ENCODE measurements at places on chromosomes 2 and 18.
A peak's percentile ranks its signal among the peaks of the same experiment; 100 is the strongest.

DNA sequence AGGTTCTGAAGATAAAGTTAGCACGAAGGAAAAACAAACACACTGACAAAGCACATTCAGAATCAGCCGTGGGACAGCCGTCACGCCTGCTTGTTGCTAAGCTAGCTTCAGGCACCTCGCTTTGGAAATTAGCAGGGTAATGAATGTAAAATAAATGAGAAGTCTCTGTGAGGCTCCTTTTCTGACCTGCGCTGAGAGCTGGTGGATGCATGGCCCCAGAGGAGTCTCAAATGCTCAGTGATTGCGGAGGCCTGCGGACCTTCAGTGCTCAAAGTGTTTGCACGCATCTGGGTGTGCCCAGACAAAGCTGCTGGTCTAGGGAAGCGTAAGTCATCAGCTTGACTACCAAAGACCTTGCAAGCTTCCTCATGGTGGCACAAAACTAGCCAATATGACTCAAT lies 50.6 kb downstream of the CD8B2 start:
- DNase-seq, result no peak

GRCh38 chr2:150140777-150141176 lies 346.7 kb downstream of the RND3 start:
- DNase-seq, result no peak

DNA sequence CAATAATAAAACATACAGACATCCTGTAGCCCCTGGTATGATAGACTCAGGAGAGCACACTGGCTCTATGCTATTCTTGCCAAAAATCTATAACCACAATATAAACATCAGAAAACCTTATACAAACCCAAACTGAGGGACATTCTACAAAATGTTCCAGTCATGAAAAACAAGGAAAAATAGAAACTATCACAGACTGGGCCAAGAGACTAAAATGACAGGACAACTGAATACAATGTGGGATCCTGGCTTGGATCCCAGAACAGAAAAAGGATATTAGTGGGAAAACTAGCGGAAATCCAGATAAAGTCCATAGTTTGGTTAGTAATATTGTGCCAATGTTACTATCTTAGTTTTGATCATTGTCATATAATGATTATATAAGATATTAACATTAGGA lies 29.6 kb upstream of the EPAS1 start:
- DNase-seq, result no peak

DNA sequence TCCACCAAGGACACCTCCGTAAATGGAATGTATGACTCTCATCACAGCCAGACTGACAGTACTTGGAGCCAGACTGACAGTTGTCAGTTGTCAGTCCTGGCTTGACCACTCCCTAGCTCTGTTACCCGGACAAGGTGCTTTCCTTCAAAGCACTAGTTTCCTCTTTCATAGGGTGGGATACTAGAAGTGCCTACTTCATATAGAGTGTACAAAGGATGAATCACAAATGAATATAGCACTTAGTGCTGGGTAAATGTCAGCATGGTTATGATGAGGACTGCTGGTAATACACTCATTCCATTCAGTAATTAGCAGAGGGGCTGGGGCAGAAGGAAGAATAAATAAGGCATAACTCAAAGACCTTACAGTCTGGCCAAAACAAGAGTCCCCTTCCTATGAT lies 91.4 kb downstream of the ARL4C start:
- no peak for DNase-seq

DNA sequence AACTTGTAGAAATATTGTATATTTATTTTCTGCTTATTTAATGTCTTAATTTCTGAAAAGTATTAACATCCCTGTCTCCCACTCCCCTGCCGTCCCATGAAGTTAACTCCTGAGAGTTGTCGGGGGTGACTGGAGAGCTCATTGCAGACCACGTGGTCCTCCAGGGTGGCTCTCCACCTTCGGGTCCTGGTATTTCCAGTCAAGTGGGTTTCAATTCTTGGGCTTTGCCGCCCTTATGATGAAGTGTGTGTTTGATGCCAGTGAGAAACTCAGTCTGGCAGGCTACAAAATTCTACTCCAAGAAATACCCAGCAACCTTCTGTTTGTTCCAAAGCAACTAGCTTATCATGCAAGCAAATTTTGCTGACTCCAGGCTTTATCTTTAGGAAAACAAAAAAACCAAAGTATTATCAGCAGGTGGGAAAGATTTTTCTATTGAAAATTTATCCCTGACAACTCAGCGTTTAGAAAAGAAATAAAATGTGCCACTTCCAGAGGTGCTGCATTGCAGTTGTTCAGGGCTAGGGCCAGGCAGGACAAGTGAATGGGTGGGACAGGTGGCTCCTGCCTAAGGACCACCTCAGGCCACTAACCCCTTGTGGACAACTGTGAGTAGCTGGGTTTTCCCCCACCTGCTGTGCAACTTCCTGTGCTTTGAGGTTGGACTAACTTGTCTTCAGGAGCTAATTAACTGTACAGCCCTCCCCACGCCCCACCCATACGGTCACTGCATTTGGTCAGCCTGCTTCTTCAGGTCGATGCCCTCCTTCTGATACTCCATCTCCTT lies 46.6 kb downstream of the BCL2L11 start:
- DNase-seq, result no peak

DNA sequence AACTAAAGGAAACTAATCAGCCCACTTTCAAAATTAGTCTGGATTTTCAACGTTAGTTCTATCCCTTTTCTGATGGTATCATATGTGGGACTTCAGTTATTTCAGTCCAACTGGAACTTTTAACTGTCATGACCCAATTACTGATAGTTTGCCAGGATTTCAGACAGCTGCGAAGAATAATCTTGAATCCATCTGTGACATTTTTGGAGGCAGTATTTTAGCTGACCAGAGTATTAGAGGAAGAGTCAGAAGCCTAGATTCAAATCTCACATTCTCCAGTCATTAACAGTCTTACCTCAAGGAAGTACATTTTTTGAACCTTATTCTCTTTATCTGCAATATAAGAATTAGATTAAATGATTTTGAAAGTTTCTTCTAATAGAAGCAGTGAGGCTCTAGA lies 81.3 kb downstream of the PTRHD1 start:
- DNase-seq, result no peak

GRCh38 chr2:61006486-61007105 lies 10.9 kb upstream of the PEX13 start:
- no peak for DNase-seq

DNA sequence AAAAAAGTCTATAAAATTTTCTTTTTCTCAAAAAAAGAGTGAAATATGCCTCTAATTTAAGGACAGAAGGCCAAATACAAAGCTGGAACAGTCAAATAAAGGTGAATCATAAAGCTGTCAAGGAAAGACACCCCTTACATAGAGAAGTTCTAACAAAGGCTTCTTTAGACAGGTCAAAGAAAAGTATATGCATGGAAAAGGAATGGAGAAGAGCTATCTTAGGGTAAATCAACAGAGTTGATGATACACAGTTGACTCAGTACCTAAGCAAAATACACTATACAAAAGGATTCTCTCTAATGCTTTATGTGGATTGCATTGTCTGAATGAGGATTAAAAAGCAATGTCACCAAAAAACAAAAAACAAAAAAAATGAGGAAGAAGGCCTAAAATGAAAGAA lies 214.8 kb downstream of the TXNL1 start:
- DNase-seq, result no peak

DNA sequence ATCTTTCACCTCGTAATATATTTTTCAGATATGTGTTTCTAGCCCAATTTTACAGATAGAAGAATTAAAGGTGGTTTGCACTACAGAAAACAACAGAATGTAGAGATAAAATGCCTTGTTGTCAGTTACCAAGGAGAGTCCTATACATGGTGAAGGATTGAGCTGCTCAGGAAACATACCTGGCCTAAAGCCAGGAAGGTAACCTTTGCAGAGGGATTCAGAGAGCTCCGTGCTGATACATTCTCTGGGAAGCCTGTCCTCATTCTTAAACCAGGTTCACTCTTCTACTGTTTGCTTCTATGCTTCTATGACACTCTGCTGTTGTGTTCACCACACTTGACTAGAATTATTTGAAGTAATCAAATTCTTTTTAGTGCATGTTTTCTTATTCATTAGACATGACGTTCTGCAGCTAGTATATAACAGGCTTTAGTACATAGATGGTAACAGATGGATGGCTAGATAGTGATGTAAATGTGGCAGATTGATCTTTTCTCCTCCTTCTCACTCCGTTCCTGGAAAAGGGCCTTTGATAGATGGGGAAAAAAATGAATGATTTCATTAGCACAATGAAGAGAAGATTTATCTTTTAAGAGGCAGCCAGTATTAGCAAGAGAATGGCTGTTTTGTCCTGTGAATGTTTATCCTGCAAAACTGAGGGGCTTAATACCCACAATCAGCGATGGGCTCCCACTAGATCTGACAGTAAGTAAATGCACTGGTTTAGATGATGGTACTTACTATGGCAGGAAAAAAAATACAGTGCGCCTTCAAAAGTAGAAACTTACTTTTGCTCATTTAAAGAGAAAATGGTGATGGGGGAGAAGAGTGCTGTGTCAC lies 589.6 kb upstream of the FAM98A start:
- DNase-seq, result no peak

DNA sequence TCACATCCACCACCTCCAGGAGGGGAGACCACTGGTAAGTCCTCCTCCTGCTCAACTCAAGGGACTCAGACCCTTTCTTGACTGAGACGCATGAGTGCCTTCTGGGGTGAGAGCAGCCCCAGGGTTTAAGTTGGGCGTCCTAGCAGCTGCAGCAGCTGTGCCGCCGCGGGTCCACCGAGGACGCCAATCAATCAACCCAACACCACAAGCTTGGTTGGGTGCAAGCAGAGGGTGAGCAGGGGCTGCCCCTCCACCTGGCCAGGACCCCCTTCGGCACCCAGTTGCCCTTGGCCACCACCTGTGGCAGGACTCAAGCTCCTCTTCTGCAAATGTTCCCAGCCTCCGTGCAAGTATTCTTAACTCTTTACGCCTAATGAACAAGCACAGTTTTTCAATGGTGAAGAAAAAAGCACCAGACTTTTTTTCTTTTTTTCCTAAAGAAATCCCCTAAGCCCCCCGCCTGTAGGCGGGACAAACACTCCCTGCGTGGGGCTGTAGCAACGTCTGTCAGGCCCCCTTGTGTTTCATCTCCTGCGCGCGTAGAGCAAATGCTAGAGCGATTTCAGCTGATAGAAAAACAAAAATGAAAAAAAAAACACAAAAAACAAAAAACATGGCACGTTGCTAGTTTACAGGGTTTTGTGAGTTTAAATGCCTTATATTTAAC lies 197.1 kb downstream of the LOXHD1 start:
- peak; percentile 42 for DNase-seq

- DNase-seq, result no peak
Observed at GRCh38 chr18:73059280-73059679, 191.5 kb upstream of the NETO1 start.

GRCh38 chr2:72144632-72145288 lies 2.9 kb downstream of the CYP26B1 start:
- peak; percentile 47 for DNase-seq

DNA sequence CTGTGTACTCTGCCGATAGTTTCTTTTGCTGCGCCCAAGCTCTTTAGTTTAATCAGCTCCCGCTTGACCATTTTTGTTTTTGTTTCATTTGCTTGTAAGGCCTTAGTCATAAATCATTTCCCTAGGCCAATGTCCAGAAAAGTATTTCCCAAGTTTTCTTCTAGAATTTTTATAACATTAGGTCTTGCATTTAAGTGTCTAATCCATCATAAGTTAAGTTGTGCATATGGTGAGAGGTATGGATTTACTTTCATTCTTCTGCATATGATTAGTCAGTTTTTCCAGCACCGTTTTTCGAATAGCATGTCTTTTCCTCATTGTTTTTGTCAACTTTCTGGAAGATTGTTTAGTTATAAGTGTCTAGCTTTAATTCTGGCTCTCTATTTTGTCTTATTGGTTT lies 484.8 kb upstream of the CNTNAP5 start:
- DNase-seq, result no peak

- no peak for DNase-seq
Observed at GRCh38 chr2:200336980-200337615, 30.6 kb downstream of the SPATS2L start.

- DNase-seq, result no peak
Observed at GRCh38 chr2:127081826-127082633, 24.9 kb downstream of the BIN1 start.

GRCh38 chr2:118431165-118431517 lies 342.9 kb downstream of the INSIG2 start:
- DNase-seq, result no peak

DNA sequence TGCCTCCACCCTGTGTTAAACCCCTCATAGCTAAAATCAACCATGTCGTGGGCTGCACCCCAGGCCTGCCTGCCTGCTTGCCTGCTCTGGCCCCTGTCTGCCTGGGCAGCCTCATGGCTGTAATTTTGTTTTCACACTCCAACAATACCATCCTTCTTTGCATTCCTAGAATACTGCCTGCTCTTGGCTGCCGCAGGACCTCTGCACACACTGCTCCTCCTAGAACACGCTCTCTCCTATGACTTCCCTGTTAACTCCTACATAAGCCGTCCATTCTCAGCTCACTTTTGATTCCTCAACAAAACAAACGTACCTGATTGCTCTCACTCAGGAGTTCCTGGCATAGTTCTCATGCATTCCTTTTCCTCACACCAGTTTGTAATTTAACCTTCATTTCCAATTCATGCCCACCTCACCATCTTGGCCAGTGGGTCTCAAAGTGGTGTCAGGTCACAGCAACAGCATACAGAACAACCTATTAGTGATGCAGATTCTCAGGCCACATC lies 2.5 kb downstream of the UXS1 start:
- DNase-seq, result no peak

- no peak for DNase-seq
Observed at GRCh38 chr2:137237055-137237454, 471.7 kb downstream of the THSD7B start.

DNA sequence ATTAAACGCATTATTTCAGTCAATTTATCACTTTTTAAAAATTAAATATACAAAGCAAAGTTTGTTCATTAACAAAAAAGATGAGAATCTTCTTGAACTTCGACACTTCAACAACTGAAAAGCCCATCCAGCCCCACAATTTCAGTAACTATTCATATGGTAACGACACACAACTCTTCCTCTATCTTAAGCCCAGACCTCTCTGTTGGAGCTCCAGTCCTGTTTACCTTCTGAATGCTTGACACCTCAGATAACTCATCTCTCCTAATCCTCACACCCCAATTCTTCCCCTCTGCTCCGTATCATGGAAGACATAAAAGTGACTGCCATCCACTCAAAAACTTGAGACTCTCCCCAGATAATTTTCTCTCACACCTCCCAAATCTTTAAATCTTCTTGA lies 12.6 kb downstream of the USP37 start:
- no peak for DNase-seq

DNA sequence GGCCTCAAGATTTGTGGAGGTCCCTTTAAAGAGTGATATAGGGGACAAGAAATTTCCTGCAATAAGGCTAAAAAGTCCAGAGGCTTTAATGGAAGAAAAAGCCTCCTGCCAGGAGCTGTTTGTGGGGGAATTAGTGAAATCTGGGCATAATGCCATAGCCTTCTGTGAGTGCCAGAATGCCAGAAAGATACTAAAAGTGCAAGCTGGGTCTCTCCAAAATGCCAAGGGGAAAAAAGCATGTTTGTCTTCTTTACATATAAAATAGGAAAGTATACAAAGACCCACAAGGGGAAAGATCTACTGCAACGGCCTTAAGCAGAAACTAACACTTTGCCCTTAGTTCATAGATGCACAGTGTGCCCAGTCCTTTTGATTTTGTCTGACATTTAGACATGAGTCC lies 647.7 kb upstream of the ZNF804A start:
- peak; percentile 23 for DNase-seq
